Psoas muscle (tissue), 8 donors: ENCODE measurements at places on chromosomes 11 and 22. TPM values are rescaled to one million over a fixed set of nuclear protein-coding genes. Genes with fewer than 3 reads are reported as not detected.

INS gene
- not detected for total RNA-seq

BTBD18 gene
- total RNA-seq = not detected

LRP4 gene
- total RNA-seq = 32.3 TPM

OPCML gene
- not detected for total RNA-seq

CRYBB3 gene
- not detected for total RNA-seq

KREMEN1 gene
- total RNA-seq = 29.3 TPM

CRYBA4 gene
- not detected for total RNA-seq

LIF gene
- 0.27 TPM for total RNA-seq

PARVA gene
- 17.8 TPM for total RNA-seq

TP53I11 gene
- total RNA-seq = 16.4 TPM

OR5P2 gene
- not detected for total RNA-seq

TRIM49 gene
- total RNA-seq = not detected

PANX2 gene
- not detected for total RNA-seq
